Kidney tubule cell (primary cell): ENCODE measurements at places on chromosomes 16 and 17.

GRCh38 chr17:216625-217024 lies 35.2 kb upstream of the DOC2B start:
- DNase-seq, result no peak

DNA sequence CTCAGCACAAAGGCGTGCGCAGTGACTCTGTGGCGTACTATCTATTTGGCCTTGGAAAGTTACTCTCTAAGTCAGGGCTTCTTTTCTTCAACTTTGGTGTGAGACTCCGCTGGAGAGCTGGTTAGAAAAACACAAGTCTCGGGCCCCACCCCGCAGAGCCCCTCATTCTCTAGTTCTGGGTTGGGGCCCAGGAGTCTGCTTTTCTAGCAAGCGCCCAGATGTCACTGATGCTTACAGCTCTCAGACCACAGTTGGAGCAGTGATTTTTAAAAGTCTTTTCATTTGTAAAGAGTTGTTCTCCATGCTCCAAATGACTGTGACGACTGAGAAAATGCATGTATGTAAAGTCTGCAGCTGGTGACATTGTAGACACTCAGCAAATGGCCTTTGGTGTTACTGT lies 582.3 kb downstream of the WWOX start:
- no peak for DNase-seq

DNA sequence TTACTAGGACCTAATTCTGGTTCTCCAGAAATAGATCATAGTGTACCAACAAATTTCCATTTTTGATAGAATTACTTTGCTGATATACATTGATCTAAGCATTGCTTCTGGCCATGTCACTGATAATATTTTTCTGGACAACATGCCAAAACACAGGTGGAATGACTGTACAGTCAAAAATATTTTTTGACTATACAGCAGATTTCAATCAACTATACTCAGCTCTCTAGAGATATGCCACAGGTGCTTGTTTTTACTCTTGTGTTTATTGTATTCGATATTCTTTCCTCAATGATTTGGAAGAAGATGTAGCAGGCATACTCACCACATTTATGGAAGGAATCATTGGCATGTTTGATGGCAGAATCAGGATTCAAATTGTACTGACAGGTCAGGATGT lies 21.6 kb upstream of the TOX3 start:
- no peak for DNase-seq

- DNase-seq, result no peak
Measured at GRCh38 chr17:1324201-1324771, 44.8 kb downstream of the TRARG1 start.

- no peak for DNase-seq
Measured at GRCh38 chr17:58671969-58672368, 19.9 kb downstream of the TEX14 start.

DNA sequence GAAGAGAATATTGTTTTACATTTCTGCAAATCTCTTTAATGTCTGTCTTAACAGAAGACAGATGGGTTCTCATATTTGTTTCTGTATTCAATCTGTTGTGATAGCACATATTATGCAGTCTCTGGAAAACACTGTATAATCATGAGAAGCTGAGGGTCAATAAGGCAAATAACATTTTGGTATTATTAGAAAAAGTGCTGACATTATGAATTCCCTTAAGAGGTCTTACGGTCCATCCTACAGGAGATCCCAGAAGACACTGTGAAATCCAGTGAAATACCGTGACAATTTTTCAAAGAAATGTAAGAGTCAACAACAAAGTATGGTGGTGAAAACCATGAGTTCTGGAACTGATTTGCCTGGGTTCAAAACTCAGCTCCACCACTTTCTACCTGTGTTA lies 42.3 kb downstream of the ABCA5 start:
- no peak for DNase-seq

GRCh38 chr17:50130559-50131305 lies 772 bp upstream of the SAMD14 start:
- no peak for DNase-seq

DNA sequence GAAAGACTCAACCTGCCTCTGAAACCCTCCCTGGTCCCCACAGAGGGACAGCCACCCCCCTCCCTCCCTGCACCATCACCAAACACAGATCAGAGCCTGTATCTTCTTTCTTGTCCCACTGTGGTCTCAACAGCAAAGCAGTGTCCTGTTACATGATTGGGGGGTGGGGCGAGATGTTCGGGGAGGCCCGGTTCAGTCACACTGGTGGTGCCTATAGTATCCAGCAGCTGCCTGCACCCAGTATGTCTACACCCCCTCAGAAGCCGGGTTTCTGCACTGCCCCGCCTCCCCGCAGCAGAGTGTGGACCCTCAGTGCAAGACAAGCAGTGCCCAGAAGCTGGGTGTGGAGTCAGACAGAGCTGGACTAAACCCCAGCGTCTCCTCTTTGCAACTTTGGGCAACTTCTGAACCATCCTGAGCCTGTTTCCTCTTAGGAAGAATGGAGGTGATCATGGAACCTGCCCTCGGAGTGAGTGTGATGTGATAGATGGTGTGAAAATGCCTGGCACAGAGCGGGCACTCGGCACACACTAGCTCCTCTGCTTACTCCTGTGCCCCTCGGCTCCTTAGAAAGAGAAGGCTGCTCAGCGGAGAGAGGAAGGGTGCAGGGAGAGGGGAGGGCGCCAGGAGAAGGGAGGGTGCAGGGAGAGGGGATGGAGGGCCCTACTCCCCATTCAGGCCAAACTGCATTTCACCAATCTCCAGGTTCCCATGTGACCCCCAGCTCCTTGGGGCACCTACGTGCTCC lies 84.0 kb upstream of the TNRC6C start:
- no peak for DNase-seq

- peak; percentile 49 for DNase-seq
Measured at GRCh38 chr16:13767215-13767614, 152.7 kb upstream of the ERCC4 start.

- no peak for DNase-seq
Measured at GRCh38 chr17:51540151-51540550, 279.8 kb downstream of the UTP18 start.

GRCh38 chr17:48754500-48755261 lies 26.1 kb upstream of the HOXB13 start:
- DNase-seq, result no peak

- no peak for DNase-seq
Measured at GRCh38 chr16:66054095-66054494, 312.4 kb upstream of the CDH5 start.

- no peak for DNase-seq
Measured at GRCh38 chr16:59385491-59385890, 651.4 kb upstream of the GOT2 start.

GRCh38 chr16:1614456-1615102 lies 2.4 kb downstream of the CRAMP1 start:
- DNase-seq, result peak; percentile 50
